ENCODE measurements at places on chromosomes 4 and X.

DNA sequence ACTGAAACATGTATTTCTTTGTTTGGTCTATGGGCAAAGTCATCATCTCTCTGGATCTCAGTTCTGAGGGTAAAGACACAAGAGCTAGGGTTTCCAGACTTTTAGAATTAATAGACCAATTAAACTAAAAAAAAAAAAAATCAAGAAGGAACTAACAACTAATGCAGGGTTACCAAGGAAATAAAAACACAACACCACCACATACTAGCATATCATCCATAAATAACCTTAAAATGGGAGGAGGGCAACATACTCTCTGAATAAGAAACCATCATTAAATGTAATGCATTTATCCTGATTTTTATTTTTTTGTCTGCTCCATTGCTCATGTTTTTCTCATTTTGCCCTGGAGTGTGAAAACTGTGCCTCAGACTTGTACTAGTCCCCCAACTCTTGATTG is 33.5 kb upstream of the KLF3 start:
- no peak for DNase-seq

GRCh38 chr4:73451981-73452747 is 16.1 kb downstream of the AFP start:
- no peak for DNase-seq

- DNase-seq = no peak
These were observed 78.0 kb upstream of the PDHA2 start for GRCh38 chr4:95761871-95762270.

DNA sequence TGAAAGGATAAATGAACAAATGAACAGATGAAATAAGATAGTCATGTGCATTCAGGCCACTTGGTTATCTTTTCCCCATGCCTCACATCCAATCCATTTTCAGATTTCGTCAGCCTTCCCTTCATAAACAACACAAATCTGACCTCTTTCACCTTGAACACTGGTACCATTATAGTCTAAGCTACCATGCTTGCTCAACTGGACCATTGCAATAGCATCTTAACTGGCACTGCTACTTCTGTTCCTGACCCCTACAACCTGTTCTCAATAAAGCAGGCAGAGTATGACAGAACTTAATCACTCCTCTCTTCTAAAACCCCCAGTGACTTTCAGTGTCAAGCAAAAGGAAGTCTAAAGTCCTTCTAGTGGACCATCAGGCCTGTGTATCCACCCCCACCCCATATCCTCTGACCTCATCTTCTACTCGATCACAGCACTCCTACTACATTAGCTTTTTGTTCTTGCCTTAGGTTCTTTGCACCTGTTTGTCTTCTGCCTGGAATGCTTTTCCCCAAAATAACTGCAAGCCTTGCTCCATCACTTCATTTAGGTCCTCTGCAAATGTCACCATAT is 40.7 kb downstream of the LARP7 start:
- DNase-seq = no peak

DNA sequence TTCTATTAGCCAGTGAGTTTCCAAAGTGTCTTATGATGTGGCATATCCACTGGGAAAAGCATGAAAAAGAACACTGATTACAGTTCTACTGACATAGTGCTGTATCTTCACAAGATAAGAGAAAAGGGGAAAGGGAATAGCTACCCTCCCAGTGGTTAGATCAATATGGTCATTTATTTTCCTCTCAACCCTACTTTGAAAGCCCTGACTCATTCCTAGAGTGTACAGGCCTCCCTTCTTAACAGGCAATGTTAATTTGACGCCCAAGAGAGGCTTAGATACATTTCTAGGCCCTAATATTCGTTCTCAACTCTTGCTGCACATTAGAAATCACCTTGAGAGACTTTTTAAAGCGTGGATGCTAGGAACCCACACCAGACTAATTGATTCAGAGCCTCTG is 20.4 kb upstream of the BRS3 start:
- DNase-seq = no peak

- no peak for DNase-seq
These were observed 147.3 kb downstream of the VEGFC start for GRCh38 chr4:176645246-176645960.

DNA sequence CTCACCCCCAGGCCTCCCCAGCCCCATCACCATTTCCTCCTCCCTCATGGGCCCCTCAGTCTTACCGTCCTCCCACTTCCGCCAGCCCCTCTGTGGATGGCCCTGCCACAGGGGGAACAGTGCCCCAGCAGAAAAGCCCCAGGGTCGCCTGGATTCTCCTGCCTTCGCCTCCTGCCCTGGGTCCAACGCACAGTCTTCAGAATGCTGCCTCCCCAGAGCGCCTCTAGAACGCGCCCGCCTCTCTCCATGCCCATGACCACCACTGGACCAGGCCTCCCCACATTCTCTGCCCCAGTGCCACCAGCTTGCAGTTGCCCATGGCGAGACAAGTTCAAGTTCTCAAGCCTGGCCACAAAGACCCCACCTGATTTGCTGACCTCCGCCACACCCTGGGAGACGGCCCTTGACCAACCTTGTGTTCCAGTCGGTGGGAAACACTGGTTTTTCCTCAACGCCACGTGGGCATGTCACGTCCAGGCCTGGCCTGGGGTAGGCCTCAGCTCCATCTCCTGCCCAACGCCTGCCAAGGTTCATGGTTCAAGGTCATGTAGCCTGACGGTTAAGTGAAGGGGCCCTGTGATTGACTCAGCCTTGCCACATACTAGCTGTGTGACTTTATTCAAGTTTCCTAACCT is 634 bp upstream of the PLXNB3 start:
- peak; percentile 5 for DNase-seq

- DNase-seq = peak; percentile 35
These were observed 6.8 kb upstream of the CLCN5 start for GRCh38 chrX:49915361-49916222.

DNA sequence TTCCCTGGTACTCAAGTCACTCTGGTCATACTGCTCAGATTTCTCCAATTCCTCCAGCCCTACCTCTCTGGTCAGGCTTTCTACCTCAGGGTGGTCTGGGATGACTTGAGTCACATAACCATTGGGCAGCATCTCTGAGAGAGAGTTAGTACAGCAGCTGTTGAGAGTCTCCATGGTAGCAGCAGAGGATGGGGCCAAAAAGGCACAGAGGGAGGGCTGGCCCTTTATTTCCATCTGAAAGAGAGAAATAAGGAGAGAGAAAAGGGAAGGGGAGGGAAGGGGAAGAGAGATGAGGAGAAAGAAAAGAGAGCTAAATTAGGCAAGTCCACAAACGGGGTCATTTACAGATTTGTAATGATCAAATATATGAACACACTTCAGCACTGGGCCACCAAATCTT is 149.1 kb upstream of the ARHGEF9 start:
- no peak for DNase-seq

DNA sequence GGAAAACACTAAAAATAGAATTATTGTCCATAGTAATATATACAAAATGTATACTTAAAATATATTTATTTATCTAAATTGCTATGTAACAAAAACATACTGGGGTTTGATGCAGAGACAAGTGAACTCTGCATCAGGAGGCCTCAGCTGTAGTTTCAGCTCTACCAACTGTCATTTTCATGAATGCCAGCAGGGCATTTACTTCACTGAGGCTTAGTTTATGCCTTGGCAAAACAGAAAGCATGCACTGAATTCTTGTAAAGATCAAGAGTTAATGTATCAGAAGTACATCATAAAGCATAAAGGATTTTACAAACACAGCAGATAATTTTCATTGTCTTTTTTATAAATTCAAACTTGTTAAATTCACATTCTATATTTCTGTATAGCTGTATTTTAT is 577.0 kb downstream of the C4orf33 start:
- no peak for DNase-seq

DNA sequence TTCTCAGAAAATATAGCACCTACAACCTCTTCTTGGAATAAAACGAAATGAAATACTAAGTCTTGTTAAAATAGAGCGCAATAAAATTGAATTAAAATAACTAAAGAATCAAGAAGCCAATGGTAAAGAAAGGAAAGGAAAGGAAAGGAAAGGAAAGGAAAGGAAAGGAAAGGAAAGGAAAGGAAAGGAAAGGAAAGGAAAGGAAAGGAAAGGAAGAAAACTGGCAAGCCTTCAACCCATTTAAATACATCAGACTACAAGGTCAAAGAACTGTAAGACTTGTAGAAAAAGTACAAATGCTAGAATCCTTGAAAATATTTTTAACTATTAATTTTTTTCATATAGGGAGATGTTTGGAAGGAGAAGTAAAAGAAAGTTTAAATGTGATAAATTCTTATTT is 372.1 kb downstream of the IQCM start:
- DNase-seq = no peak

DNA sequence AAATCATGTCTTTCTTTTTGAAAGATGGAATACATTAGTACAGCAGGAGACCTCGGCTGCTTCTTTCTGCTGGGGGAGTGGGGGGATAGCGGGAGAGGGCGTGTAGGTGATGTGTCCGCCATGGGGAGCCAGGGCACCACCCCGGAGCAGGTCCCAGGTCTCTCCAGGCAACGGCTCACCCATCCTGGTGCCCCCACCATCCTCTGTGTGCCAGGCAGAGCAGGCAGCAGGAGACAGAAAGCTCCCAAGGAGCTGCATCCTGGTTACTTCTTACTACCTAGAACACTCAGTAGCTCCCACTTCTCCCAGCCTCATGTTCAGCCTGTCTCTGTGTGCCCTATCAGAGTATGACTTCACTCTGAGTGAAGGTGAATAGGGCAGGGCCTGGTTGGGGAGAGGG is 23.6 kb downstream of the TNIP2 start:
- DNase-seq = no peak

GRCh38 chrX:46838974-46839480 is 2.2 kb downstream of the RP2 start:
- no peak for DNase-seq

DNA sequence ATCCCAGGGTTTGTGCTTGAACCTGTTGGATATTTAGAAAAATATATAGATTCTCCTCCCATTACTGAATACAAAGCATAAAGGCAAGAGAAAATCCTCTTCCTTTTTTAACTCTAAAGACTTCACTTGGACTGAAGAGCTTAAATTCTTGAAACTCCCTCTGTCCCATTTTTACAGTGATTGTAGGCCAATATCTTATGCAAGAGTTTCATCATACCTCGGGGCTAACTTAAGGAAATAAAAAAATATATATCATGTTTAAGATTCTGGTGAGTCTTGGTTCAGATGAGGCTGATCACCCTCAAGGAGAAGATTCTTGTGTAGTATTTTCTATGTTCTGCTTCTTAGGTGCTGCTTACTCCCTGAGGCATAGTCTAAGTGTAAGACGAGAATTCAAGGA is 1449.6 kb downstream of the C4orf33 start:
- DNase-seq = no peak

DNA sequence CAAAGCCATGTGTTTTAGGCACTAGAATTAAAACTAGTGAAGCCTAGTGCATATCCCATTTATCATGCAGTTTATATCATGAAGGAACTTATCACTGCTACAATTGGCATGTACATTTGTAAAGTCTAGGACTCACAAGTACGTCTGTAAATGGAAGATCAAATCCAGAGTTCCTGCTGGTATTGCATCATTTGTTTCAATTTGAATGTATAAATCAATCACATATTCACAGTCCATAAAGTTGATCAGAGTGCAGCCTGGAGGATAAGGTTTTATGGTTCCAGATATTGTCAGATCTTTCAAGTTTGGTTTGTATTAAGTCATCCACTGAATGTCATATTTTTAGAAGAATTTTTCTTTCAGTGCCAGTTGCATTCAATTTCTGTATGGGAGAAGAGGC is 32.6 kb upstream of the PDE5A start:
- no peak for DNase-seq

GRCh38 chrX:71292669-71293365 is 8.7 kb upstream of the ITGB1BP2 start:
- DNase-seq = no peak

- peak; percentile 11 for DNase-seq
These were observed 53.0 kb downstream of the CHST7 start for GRCh38 chrX:46626566-46626965.

GRCh38 chr4:101954351-101954750 is 163.8 kb downstream of the BANK1 start:
- no peak for DNase-seq

DNA sequence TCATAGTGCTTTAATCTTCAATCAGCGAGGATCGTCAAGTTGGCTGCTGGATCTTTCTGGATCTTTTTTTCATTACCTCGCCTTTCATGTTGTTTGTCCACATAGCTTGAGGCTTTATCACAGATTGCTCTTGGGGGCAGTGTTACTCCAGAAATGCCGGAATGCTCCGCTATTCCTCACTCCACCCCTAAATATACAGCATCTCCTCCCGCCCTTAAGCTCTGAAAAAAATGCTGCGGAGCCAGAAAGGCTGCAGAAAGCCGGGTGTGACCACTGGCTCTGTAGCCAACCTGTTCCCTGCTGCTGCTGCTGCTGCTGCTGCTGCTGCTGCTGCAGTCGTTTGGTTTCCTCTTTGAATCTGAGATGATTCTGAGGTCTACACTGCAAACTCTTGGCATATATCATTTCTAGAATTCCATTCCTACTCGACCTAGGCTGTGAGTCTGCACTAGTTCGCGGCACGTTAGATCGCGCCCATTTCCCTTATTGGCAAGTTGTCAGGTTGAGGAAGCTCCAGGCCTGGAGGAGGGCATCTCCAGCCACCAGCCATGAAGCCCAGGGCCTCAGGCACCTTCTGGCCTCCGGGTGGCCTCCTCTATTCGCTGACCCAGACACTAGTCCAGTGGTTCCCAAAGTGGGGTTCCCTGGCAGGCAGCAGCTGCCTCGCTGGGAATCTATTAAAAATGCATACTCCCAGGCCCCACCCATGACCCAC is 34.2 kb downstream of the WDR13 start:
- peak; percentile 42 for DNase-seq

- DNase-seq = no peak
These were observed 189.7 kb downstream of the TSPAN5 start for GRCh38 chr4:98468709-98469108.

- no peak for DNase-seq
These were observed 217.3 kb downstream of the CHRDL1 start for GRCh38 chrX:110578270-110578669.

- DNase-seq = no peak
These were observed 37.1 kb upstream of the IRAK1 start for GRCh38 chrX:154056770-154057241.

- DNase-seq = no peak
These were observed 233.9 kb downstream of the CHIC2 start for GRCh38 chr4:53830511-53830910.

DNA sequence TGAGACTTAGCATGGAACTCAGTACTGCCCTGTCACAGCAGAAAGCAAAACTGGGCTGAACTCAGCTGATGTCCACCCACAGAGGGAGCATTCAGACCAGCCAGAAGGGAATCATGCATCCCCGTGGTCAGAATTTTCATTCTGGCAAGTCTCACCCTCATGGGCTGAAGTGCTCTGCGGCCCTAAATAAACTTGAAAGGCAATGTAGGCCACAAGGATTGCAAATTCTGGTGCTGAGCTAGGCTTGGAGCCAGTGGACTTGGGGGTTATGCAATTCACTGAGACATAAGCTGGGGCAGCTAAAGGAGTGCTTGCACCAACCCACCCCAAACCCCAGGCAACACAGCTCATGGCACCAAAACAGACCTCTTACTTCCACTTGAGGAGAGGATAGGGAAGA is 494.1 kb downstream of the GABRG1 start:
- no peak for DNase-seq

- no peak for DNase-seq
These were observed 1606.2 kb upstream of the PCDH7 start for GRCh38 chr4:29113960-29114359.

- DNase-seq = no peak
These were observed 12.1 kb upstream of the FAM47A start for GRCh38 chrX:34144246-34144645.

GRCh38 chr4:9927341-9928007 is 93.8 kb downstream of the SLC2A9 start:
- no peak for DNase-seq

GRCh38 chrX:130165703-130166502 is at the start of gene AIFM1:
Gene AIFM1 (minus strand): TSS chrX:130165841. CDS start chrX:130165656, 185 bp downstream.
- peak; percentile 86 for DNase-seq
